ENCODE measurements at places on chromosomes 7 and 10.

GRCh38 chr7:107043921-107044346 is 571 bp upstream of the PRKAR2B start:
- DNase-seq, result no peak

GRCh38 chr10:125849448-125849847 is 26.1 kb downstream of the BCCIP start:
- DNase-seq, result no peak

GRCh38 chr7:140084972-140085371 is 22.2 kb upstream of the PARP12 start:
- DNase-seq, result no peak

DNA sequence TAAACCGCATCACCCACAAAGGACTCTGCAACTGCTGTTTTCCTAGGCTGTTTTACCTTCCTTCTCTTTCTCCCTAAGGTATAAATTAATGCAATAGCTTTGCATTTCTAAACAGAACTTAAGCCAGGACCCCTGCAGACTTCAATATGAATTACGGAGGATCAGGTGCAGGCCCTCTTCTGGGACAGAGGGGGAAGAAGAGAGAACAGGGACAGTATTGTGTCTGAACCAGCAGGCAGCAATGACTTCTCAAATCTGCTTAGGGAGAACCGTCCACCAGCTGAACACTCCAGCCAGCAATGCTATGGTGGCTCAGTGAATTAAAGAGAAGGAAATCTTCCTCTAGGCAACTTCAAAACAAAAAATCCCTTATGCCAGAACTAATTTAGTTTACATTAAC is 35.7 kb downstream of the POLR3A start:
- DNase-seq, result no peak

DNA sequence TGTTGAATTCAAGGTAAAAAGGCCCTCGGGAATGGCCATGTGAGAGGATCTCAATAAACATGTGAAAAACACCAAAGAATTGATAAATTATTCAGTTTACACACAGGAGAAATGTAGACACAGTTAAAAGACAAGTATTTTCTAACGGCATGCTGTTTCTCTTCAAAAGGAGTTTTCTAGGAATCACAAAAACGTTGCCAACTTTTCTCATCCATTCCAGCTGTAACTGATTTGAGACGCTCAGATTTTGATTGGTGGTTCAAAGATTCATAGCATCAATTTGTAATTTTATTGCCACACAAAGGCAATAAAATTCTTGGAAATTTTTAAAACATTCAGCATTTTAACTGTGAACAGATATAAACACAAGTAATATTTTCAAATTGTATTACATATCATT is 384.9 kb upstream of the PFKP start:
- DNase-seq, result no peak

DNA sequence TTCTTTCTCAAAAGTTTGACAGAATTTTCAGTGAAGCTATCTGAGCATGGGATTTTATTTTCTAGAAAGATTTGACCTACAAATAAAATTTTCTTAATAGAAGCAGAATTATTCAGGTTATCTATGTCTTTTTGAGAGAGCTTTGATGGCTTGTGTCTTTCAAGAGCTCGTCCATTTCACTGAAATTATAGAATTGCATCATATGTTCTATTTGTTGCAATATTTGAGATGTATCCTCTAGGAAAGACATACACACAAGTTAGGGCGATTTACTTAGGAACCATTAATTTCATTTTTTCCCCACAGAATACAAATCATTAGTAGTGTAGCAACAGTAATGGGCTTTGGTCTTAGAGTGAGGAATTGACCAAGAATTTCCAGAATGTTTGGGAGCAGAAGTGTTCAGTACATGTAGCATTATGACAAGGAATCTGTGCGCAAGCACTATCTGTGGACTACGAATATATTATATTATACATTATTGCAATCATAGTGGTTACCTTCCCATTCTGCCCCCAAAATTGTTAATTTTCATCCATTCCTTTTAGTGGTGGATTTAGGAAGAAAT is 12.8 kb upstream of the COL17A1 start:
- no peak for DNase-seq

DNA sequence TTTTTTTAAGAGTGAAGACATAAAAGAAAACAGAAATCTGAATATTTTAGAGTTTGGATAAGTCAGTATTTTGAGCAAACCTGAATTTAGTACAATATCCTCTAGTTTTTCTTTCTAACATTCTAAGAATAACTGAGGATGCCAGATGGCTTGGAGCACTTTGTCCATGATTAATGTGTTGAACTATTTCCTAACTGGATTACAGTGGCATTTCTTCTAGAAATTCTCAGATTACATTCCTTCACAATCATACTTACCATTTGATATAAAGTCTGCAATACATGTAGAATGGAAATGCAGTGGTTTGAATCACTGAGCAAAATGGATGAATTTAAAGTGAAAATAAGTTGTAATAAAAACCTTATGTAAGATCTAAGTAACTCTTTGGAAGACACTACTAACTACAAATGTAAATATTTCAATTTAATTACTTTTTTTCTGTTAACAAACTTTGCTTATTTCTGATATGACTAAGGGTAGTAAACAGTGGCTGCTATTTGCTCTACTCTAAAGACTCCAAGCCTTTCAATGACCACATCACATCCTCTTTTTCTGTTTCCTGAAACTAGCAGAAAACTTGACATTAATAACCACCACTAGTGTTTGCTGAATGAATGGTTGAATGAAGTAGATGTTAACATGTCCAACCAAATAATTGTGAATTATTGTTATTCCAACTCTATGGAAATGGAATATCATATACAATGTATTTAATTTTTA is 102.8 kb downstream of the PRKG1 start:
- DNase-seq, result no peak

DNA sequence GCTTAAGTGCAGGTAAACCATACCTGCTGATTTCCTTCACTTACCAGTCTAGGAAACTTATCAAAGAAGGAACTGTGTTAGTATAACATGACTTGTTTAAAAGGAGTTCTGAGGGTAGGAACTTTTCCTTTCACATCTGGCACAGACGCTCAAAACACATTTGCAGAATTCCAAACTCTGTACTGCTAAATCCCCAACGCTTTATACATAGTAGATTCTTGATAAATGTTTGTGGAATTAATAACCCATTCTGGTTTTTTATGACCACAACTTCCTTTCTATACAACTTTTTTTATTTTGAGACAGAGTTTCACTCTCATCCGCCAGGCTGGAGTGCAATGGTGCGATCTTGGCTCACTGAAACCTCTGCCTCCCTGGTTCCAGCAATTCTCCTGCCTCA is 7.7 kb upstream of the TRUB1 start:
- no peak for DNase-seq

DNA sequence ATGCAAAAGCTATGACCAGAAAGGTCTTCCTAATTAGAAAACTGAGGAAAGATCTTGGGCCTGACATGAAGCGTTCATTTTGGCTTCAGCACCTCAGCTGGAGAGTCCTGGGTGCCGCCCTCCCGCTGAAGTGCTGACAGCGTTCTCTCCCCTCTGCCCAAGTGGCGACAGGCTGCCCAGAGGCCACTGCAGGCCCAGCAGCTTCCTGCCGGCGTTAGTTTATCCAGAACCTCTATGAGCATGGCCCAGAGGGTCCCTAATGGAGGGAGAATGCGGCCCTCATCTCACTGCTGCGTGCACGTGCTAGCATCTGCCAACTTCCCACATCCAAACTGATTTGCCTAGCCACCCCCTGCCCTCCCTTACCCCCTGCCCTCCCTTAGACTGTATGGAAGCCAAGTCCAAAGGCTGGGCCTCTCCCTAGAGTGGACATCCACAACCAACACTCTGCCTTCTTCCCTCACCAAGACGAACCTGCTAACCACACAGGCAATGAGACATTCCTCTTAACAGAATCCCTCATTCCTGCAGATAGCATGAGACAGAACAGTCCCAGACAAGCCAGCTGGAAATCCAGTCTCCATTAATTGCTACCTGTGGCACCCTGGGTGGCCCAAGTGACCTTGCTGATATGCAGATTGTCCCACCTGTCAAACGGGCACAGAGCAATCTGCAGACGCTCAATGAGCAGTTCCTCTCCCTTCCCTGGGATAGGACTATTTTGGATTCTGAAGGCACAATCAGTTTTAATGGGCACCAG is 108.4 kb downstream of the C10orf90 start:
- DNase-seq, result no peak

GRCh38 chr7:18901351-18901750 is 216.1 kb downstream of the TWIST1 start:
- DNase-seq, result no peak

- DNase-seq, result peak; percentile 31
Measured at GRCh38 chr10:96833220-96834001, 1.3 kb downstream of the LCOR start.

- no peak for DNase-seq
Measured at GRCh38 chr10:89206402-89207180, 526 bp downstream of the CH25H start.

- DNase-seq, result no peak
Measured at GRCh38 chr7:2100278-2101208, 132.2 kb downstream of the MAD1L1 start.

GRCh38 chr10:13943735-13944398 is 357.1 kb downstream of the PRPF18 start:
- DNase-seq, result no peak

DNA sequence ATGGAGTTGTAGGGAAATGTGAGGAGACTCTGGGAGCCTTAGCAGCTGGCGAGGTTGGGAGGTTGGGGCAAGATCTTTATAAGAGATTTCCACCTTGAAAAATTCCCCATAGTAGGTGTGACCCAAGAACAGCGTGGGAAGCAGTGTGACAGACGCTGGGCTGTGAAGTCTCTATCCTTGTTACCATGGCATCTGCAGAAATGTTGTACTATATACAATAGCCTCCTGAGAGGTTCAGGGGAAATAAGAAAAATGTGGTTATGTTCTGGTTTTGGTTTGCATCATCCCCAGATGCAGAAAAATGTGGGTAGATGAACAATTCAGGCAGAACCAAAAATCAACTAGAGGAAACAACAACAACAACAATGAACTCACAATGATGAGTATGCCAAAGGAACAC is 498.6 kb downstream of the SH2D4B start:
- DNase-seq, result no peak

- DNase-seq, result no peak
Measured at GRCh38 chr7:37448011-37448635, 541 bp downstream of the ELMO1 start.

Data from NCI-H2081 (cell line).